Stimulated activated CD8-positive, alpha-beta memory T cell treated with anti-CD3 and anti-CD28 coated beads, Interleukin-15, amount 100 ng/mL, for 24 hours (primary cell): ENCODE measurements at places on chromosomes 3 and 15.

DNA sequence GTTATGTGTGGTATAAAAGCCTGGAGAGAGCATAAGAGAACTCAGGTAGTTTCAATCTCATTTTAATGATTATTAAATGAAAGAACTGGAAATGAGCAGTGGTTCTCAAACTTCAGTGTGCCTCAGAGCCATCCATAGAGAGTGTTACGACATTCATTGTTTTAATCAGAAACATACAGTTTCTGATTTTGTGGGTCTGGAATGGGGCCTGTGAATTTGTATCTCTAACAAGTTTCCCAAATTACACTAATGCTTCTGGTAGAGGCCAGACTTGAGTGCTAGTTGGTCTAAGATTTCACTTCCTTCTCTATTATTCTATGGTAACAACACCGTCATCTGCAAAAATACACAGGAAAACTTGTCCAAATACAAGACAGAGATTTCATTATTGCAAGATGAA is 292.0 kb upstream of the NECTIN3 start:
- DNase-seq = no peak

DNA sequence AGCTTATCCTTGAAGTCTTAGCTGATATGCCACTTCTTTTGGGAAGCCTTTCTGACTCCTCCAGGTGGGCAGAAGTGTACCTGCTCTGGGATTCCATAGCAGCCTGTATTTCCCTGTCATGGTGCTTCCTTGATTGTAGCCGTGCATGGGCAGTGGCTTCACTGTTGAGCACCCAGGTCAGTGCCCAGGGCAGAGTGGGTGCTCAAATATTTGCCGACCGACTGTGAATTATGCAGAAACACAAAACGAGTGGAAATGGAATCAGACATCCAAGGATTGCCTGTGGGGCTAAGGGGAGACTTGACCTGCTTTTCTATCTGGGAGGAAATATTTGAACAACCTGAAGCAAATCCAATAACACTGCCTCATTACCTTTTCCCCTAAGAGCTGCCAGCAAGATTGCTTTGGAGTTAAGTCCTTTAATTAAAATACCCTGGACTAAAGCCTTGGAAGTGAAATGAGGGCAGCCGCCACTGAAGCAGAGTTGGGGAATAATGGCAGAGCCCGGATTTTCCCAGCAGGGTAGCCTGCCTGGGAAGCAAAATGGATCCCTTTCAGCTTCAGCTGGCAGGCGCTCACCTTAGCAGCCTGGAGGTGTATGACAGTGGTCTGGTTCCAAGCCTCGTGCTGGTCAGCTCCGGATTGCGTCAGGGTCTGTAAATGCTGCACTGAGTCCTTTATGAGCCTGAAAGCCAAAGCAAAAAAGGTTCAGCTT is 14.9 kb downstream of the ACOX2 start:
- no peak for DNase-seq

- DNase-seq = no peak
These were observed 52.3 kb upstream of the UTS2B start for GRCh38 chr3:191382661-191383060.

GRCh38 chr3:15152184-15152583 is 53.2 kb upstream of the RBSN start:
- no peak for DNase-seq

GRCh38 chr15:51759557-51760070 is 8.2 kb downstream of the TMOD2 start:
- no peak for DNase-seq

DNA sequence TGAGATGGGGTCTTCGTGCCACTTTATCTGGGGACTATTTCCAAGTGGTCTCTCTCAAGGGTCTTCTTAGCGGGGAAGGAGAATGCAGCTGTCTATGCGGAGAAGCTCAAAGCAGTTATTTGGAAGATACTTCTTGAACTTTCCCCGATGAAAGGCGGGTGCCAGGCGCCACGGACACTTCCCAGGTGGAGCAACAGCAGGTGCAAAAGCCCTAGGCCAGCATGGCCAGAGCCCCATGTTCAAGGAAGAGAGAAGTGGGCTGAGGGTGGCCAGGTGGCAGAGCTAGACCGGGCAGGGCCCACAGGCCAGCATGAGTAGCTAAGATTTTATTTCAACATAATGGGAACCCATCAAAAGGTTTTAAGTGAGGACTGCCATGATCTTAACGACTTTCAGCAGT is 232.8 kb downstream of the PDZRN3 start:
- no peak for DNase-seq

DNA sequence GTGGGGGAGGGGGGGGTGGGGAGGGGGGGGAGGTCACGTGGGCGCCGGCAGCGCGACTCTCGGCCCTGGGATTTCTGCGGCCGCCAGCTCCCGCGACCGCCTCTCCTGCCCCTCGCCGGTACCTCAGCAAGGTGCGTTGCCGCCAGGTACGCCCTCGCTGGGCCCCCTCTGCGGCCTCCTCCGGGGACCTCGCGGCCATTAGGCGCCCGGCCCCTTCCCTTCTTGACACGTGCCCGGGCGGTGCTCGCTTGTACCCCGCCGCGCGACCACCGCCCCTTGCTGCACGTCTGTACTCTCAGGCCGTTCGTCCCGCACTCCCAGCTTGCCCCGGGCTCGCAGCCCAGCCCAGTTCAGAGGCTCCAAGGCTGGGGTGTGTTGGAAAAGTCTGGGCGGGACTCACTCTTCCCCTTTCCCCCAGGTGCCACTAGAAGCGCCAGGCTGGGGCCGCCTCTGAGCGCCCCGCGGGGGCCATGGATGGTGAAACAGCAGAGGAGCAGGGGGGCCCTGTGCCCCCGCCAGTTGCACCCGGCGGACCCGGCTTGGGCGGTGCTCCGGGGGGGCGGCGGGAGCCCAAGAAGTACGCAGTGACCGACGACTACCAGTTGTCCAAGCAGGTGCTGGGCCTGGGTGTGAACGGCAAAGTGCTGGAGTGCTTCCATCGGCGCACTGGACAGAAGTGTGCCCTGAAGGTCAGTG is at the start of gene MAPKAPK3:
MAPKAPK3 (plus strand) TSS at position 56 of the 696 bp plus-strand sequence; CDS start at position 471, 415 bp downstream.
- peak; percentile 27 for DNase-seq

- no peak for DNase-seq
These were observed 20.7 kb downstream of the CCDC12 start for GRCh38 chr3:46955801-46956259.

GRCh38 chr15:92614791-92615785 is 40.5 kb downstream of the FAM174B start:
- no peak for DNase-seq

GRCh38 chr3:193943851-193944517 is 192.0 kb upstream of the HES1 start:
- no peak for DNase-seq

- DNase-seq = no peak
These were observed 74.1 kb downstream of the MME start for GRCh38 chr3:155154255-155154654.

GRCh38 chr3:40055361-40055760 is 246.0 kb downstream of the MYRIP start:
- DNase-seq = no peak

DNA sequence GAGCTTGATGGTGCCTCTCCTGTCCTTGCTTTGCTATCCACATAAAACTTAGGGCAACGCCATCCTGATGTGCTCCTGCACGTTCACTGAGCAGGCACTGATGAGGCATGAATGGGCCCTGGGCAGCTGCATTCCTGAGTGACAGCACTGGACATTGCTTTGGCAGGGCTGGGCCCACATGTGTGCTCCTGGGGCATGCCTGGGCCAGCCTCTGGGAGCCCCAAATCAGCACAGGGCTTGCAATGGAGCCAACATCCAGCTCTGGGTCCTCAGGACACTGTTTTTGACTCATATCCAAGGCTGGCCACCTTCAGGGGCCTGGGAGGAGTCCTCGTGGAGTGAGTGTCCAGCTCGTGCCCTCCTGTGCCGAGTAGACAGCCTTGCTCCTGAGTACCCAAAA is 5.9 kb upstream of the TKT start:
- DNase-seq = no peak

DNA sequence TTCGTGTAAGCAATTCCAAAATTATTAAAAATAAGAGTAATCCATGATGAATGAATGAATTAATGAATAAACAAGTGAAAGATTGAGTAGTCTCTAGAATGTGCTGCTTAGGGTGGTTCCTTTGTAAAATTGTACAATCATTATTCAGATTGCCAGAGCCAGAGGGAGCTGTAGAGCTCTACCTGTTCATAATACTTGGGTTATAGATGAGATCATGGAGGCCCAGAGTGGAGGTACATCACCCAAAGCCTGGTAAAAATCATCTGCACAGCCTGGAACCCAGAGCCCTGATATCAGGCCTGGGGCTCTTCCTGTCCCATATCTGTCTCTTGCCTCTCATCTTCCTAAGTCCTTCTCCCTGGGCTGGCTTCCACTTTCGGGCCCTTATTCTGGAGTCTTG is 297.2 kb downstream of the RPLP1 start:
- no peak for DNase-seq

GRCh38 chr3:128152419-128153155 is 694 bp upstream of the EEFSEC start:
- DNase-seq = no peak

GRCh38 chr15:90419206-90419605 is 31.2 kb downstream of the IQGAP1 start:
- DNase-seq = no peak

GRCh38 chr3:128572644-128573105 is 77.9 kb downstream of the RPN1 start:
- DNase-seq = no peak

- no peak for DNase-seq
These were observed 77.5 kb downstream of the RPLP1 start for GRCh38 chr15:69529961-69530633.

DNA sequence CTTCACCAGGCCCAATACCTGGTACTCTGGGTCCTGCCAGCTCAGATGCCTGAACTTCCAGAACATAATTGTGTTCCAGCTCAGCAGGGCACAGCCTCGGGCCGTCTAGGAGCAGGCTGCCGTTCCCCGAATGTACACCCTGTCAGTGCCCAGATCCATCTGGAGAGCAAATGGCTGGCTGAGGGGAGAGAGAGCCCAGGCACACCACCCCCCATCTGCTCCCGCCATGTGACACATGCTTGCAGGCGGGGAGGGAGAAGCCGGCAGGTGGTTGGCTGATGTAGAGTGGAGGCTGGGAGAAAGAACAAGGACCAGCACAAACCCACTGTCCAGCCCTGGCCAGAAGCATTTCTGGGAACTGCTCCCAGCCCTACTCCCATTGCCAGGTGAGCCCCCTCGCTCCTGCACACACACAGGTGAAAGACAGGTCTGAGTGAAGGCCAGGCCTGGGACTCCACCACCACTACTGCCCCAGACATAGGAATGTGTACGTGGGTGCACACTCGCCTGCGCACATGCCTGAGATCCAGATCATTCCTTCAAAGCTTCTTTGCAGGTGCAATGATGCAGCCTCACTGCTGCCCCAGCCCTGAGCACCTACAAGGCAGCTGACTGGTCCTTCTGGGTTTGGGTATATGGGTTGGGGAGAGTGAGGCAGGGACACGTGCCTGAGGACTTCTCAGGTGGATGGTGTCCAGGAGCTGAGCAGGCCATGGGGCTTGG is 53.5 kb downstream of the SEMA5B start:
- no peak for DNase-seq

- no peak for DNase-seq
These were observed 194.5 kb downstream of the LRTM1 start for GRCh38 chr3:54733106-54734006.

DNA sequence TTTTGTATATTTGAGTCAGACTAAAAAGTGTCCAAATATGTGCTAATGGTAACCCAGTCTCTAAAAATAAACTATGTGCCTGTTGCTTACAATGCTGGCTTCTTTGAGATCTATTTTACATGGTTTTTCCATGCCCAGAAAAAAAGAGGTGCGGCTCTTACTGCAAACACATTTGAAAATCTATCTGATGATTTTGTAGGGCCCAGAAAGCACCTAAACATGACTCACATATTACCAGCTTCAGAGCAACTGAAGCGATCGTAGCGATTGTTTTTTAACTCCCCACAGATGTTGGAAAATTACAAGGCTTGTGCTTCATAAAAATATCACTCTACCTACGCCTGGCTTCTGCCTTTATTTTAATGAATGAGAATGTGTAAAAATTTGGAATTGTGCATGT is 53.5 kb downstream of the SUCNR1 start:
- no peak for DNase-seq

GRCh38 chr3:27565201-27565852 is 81.1 kb upstream of the SLC4A7 start:
- no peak for DNase-seq

DNA sequence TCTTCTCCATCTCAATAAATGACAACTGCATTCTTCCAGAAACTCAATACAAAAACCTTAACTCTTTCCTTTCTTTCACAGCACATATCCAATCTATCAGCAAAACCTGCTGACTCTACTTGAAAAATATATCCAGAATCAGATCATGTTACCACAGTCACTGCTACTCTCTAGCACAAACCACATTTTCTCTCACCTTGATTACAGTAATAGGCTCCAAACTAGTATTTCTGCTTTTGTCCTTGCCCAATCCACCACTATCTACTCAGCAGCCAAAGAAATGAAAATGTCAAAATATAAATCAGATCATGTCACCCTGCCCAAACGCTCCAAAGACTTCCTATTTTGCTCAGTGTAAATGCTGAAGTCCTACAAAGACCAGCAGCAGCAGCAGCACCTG is 15.2 kb downstream of the TMCC1 start:
- DNase-seq = no peak

GRCh38 chr3:8987226-8987625 is 24.0 kb upstream of the RAD18 start:
- DNase-seq = no peak

DNA sequence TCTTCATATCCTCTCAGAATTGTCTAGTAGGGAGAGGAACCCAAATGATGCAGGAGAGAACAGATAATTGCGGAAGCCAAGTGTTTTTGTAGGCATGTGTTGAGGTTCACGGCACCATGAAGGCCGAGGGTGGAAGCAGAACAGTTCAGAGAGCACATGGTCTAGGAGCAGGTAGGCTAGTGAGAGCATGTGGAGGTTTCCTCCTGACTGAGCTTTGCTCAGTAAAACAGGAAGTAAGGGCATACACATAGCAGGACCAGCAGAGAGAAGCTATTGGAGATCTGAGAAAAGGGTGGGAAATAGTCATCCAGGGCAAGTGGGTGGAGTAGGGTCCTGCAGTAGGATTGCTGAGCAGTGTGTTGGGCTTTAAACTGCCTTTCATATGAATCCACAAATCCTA is 491.1 kb downstream of the FHIT start:
- DNase-seq = no peak

- no peak for DNase-seq
These were observed 445 bp downstream of the LMOD3 start for GRCh38 chr3:69121950-69122349.
